CMK (cell line): ENCODE measurements at places on chromosomes 12 and 14.

GRCh38 chr12:5165296-5165970, 121.8 kb downstream of the KCNA5 start:
- DNase-seq = no peak

GRCh38 chr14:89139404-89140247, 277.4 kb downstream of the FOXN3 start:
- no peak for DNase-seq

GRCh38 chr14:85597701-85598100, 67.8 kb downstream of the FLRT2 start:
- no peak for DNase-seq

DNA sequence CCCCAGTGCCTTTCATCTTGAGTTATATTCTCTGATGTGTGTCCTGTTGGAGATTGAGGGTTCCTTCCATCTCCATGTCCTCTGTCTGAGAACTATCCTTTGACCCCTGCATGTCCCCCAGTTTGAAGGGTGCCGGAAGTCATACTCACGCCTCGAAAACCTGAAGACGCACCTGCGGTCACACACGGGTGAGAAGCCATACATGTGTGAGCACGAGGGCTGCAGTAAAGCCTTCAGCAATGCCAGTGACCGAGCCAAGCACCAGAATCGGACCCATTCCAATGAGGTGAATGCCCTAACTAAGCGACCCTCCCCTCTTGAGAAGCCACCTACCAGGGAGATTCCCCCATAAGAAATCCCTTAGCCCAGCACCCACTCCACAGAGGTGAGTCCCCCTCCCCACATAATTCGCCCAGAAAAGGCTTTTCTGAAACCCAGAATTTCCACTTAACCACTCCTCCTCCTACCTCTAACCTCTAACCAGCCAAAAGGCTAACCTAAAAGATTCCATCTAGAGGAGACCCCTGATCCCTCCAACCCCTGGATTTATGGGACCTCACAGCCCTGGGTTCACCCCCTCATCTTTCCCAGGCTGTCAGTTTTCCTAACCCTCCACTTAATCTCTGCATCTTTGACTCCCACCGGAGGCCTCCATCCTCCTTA, 7.8 kb downstream of the GLI1 start:
- DNase-seq = no peak

- no peak for DNase-seq
Measured at GRCh38 chr12:65232476-65233077, 45.9 kb upstream of the MSRB3 start.

DNA sequence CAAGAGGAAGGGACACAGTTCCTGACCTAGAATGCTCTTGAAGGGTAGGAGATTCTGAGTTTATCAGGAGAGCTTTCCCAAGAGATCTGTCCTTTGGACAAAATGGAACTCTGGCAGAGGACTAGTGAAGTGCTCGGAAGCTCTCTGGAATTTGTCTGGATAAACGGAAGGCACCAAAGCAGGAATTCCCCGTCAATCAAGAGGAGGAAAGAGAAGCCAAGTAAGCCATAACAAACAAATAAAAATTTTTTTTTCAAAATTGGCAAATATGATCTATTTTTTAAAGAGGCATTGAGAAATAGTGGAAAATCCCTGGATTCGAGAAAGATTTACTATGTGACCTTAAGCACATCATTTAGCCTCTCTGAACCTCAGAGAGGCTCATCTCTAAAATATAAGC, 99.2 kb downstream of the GRIN2B start:
- no peak for DNase-seq

DNA sequence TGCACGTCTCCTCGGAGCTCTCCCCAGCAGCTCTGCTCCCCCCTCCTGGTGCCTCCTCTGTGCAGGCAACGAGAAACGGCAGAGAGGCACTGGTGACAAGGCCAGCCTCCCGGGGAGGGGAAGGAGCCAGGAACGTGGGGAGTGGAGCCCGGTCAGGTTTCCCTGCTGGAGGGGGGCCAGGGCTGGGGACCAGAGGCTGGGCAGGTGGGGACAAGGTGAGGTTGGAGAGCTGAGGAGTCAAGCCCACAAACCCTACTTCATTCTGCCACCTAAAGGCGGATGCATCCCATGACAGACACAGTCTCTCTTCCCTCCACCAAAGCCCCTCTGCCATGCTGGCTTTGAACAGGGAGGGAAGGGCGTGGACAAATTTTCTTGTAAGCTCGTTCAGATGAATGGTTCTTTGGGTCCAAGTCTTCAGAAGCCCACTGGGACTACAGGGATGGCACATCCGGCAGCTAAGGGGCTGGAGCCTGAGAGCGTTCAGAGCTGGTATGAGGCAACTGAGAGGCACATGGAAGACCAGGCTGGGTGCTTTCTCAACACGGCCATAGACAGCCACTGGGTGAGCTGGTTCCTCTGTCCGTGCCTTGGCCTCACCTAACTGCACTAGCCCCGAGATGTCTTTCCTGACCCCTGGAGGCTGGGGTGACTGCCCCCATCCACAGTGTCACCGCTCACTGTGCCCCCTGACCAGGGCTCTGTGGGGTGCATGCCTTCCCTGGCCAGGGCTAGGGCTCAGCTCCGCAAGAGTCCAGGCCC, 105.9 kb downstream of the RBM19 start:
- DNase-seq = no peak

GRCh38 chr14:96176811-96177211, 27.8 kb upstream of the BDKRB2 start:
- DNase-seq = no peak

DNA sequence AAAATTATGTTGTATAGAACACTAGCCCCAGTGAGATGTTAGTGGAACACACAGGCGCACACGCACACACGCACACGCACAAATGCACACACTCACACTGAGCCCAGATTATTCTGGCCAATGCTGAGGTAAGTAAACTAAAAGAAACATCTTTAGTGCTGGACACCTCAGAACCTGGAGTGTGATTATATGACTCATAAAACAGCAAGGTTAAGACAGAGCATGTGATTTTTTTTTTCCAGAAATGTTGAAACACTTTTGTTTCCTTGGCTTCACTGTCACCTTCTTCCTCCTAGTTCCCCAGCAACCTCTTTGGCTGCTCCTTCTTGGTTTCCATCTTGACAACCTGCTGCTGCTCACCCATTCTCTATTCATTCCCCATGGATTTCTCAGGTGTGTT, 141.0 kb upstream of the ALG10B start:
- no peak for DNase-seq

GRCh38 chr14:23696701-23697239, 60.6 kb downstream of the DHRS2 start:
- DNase-seq = no peak

DNA sequence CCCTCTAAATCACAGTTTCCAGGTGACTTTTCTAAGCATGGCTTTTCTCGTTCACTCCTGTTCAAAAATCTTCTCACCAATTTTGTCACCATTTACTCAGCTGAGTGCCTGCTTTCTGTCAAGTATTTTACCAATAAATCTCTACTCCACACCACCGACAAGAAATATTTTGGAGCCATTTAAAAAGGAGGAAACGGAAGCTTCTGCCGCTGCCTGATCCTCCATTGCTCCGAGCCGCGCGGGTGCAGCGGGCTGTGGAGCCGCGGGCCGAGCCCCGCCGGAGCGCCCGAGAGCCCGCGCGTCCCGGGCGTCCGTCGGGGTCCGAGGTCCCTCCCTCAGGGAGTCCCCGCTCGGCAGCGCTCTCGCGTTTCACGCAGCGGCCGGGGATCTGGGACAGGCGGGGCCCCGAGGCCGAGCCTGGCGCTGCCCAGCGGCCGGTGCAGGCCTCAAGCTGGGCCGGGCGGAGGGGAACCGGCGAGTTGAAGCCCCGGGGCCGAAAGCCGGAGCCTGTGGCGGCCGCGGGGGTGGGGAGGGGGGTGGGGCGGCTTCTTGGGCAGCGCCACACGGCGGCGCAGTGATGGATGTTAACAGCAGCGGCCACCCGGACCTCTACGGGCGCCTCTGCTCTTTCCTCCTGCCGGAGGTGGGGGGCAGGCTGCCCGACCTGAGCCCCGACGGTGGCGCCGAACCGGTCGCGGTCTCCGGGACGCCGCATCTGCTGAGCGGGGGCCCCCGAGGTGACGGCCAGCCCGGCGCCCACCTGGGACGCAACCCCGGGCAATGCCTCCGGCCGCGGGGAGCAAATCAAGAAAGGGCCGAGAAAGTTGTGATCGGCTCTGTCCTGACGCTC, 1.1 kb upstream of the HEBP1 start:
- no peak for DNase-seq

- no peak for DNase-seq
Measured at GRCh38 chr12:131901431-131902331, 7.3 kb downstream of the ULK1 start.

DNA sequence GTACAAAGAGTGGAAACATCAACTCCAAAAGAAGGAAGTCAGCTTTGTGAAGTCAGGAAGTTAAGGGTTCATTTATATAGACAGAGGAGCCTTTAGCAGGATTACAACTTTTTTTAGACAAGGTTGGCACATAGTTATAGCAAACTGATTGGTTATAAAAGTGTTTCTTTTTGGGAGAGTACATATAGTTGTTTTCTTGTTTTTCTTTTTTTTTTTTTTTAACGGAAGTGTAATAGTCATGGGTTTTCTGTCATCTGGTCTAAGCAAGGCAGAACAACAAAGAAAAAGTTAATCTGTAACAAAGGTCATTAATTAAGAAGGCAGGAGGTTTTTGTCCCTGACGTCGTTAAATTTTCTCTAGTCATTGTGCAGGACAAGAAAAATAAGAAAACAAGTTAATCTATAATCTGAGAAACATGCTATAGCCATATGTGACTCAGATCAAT, 13.0 kb upstream of the MFAP5 start:
- DNase-seq = no peak

GRCh38 chr14:99662846-99663245, 17.9 kb downstream of the HHIPL1 start:
- DNase-seq = no peak

GRCh38 chr14:42856106-42856505, 1249.4 kb downstream of the LRFN5 start:
- no peak for DNase-seq

GRCh38 chr14:64244279-64244678, 49.9 kb downstream of the ESR2 start:
- no peak for DNase-seq

- no peak for DNase-seq
Measured at GRCh38 chr12:52280319-52280795, 5.9 kb downstream of the KRT86 start.

GRCh38 chr14:84003346-84003745, 1526.6 kb upstream of the FLRT2 start:
- no peak for DNase-seq

DNA sequence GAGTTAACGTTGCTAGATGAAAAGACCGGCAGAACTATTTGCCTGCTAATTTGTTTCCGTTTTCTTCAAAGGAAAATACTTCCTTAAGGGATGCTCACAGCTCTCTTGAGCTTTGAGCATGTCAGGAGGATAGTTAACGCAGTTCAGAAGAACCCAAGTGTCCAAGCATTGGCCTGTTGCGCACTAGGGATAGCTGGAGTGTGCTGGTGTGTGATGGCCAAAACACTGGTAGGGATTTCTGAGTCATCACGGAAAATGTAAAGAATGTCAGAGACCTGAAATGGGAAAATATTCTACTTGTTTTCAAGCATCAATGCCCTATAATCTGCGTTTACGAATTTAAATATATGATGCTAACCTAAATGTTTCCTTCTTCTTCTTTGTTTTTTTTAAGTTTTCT, 97.8 kb downstream of the VRK1 start:
- no peak for DNase-seq

GRCh38 chr14:50756300-50756699, 74.7 kb downstream of the NIN start:
- DNase-seq = no peak

GRCh38 chr14:105490267-105490571, 827 bp upstream of the TEDC1 start:
- no peak for DNase-seq

- no peak for DNase-seq
Measured at GRCh38 chr12:107929436-107929835, 154.9 kb downstream of the ASCL4 start.

- no peak for DNase-seq
Measured at GRCh38 chr12:100830003-100830795, 35.6 kb downstream of the ANO4 start.

GRCh38 chr12:38708466-38708865, 196.9 kb downstream of the CPNE8 start:
- no peak for DNase-seq

GRCh38 chr14:80323038-80323665, 111.8 kb upstream of the DIO2 start:
- no peak for DNase-seq

DNA sequence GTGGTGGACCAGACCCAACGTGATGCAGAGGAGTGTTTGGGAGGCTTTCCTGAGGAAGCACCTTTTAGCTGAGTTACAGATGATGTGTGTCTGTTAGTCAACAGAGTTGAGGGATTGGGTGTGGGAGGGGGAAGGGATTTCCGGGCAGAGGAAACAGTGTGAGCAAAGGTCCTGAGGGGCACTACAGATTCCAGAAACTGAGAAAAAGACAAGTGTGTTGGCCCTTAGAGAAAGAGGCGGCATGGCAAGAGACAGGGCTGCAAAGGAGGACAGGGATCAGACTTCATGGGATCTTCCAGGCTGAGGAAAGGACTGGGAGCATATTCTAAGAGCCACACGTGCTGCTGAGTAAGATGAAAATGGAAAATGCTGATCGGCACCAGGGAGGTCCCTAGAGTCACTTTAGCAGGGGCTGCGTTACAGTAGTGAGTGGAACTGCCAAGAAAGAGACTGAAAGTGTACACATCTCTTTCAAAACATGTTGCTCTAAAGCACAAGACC, 9.4 kb upstream of the RPS6KL1 start:
- no peak for DNase-seq

DNA sequence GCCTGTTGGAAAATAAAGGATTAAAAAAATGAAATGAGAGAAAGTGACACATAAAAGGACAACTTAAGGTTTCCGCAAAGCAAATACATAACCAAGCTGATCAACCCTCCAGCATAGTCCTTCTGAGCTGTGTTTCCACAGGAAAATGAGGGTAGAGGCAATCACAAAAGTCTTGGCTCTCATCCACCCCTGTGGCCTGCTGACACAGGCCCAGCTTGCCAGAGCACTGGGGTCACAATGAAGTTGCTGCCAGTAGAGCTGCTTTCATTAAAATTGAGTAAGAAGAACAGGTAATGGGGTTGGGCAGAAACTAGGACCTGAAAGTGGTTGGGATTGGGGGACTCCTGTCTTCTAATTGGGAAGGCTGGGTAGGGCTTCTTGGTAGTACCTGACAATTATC, 65.9 kb downstream of the RERG start:
- no peak for DNase-seq

DNA sequence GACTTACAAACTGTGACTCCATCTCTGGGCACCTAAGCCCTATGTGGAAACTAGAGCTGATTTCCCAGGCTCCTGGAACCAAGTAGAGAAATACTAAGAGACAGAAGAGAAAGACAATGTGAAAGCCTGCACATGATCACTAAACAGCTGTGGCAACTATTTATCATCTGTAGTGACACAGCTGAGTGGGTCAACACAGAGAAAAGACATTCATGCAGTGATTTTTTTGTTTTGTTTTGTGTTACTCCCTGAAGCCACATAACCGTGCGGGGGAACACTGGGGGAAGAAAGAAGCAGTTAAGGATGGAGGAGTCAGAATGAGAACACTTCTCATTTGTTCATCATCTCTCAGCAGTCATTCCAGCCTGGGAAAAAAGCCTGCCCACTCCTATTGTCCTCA, 1.5 kb downstream of the PRR4 start:
- no peak for DNase-seq

GRCh38 chr12:26767865-26768264, 65.1 kb downstream of the ITPR2 start:
- DNase-seq = no peak

- DNase-seq = no peak
Measured at GRCh38 chr12:108856170-108856427, 1.3 kb downstream of the SSH1 start.
